Activated T-helper 1 cell treated with anti-CD3 and anti-CD28 coated beads, Interleukin-12 subunit alpha, Interleukin-12 subunit beta, Interleukin-2, Interleukin-4 antibody, amounts not matched to agents 30 ng/mL and 10 ng/mL and 1 ng/mL, durations not matched to agents 14 hours and 24 hours and 36 hours (primary cell): ENCODE measurements at places on chromosomes 11 and 22.

DNA sequence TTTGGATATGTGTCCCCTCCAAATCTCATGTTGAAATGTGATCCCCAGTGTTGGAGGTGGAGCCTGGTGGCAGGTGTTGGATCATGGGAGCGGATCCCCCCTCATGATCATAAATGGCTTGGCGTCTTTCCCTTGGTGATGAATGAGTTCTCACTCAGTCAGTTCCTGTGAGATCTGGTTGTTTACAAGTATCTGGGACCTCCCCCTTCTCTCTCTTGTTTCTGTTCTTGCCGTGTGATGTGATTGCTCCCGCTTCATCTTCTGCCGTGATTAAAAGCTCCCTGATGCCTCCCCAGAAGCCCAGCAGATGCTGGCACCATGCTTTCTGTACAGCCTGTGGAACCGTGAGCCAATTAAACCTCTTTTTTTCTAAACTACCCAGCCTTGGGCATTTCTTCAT is 102.2 kb downstream of the SEZ6L start:
- DNase-seq = no peak

- DNase-seq = no peak
Measured at GRCh38 chr11:134313821-134314607, 17.8 kb upstream of the GLB1L2 start.

DNA sequence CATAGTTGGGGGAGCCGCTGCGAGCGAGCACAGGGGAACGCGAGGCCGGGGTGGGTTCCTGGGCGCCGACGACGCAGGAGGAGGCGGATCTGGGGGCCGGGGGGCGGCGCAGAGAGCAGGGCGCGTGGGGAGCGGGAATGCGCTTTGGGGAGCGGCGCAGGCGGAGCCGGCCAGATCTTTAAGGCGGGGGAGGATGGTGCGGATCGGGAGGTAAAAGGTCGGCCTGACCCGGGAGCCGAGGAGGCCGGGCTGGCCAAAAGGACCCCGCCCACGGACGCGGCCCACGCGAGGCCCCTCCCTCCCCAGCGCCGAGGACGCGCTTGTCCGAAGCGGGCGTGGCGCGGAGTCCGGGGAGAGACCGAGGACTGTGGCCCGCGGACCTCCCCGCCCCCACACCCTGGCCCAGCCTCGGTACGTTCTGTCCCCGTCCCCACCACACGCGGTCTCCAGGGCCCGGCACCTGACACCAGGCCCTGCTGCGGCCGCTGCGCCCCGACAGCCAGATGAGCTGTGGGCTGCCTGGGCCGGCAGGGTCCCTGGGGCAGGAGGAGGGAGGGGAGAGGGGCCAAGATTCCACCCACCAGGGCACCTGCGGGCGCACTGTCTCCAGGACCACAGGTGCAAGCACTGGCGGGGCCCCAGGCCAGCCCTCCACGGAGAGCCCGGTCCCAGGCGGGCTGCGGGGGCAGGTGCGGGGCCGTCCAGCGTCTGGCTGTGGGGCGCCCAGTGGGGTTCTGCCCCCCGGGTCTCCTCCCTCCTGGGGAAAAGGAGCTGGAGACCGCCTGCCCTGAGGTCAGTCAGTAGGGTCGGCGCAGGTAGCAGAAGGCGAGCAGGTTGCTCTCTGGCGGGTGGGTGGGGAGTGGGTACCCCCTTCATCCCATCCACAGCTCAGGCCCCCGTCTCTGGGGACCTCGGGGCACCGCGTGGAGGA is 10.9 kb downstream of the PIM3 start:
- no peak for DNase-seq

- DNase-seq = peak; percentile 38
Measured at GRCh38 chr11:76807206-76807875, 24.2 kb downstream of the TSKU start.

- DNase-seq = no peak
Measured at GRCh38 chr11:22666688-22667439, 453 bp downstream of the GAS2 start.

DNA sequence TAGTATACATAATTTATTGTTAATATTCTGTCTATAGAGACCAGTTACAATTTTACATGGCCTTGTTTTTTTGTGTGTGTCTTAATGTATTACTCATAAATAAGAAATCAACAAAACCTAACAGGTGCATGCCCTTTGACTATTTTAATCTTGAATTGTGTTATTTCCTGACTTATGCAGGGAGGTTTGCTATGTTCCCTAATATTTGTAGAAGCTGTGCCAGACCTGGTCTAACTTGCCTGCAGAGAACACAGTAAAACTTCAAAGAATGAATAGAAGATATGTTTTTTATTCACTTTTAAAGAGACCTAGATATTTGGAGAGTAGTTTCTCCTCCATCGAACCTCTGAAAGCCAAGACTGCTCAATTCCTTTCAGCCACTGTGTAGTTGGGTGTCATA is 234.7 kb downstream of the LUZP2 start:
- DNase-seq = no peak

DNA sequence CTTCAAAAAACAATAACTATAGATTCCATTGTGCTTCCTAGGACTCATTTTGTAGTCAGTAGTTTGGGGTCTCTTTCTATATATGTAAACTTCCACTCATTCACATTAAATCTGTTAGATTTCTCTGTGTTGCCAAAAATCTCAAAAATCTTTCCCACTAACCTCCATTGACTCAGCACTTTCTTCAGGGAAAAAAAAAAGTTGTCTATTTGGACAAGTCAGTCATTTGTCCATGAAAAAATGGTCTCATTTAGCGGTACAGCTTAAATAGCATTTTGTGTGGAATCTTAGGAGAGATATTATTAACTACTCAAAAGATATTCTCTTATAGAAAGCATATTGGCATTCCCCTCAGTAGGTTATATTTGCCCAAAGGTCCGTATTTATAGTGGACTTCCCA is 81.9 kb downstream of the PPP2R1B start:
- no peak for DNase-seq

DNA sequence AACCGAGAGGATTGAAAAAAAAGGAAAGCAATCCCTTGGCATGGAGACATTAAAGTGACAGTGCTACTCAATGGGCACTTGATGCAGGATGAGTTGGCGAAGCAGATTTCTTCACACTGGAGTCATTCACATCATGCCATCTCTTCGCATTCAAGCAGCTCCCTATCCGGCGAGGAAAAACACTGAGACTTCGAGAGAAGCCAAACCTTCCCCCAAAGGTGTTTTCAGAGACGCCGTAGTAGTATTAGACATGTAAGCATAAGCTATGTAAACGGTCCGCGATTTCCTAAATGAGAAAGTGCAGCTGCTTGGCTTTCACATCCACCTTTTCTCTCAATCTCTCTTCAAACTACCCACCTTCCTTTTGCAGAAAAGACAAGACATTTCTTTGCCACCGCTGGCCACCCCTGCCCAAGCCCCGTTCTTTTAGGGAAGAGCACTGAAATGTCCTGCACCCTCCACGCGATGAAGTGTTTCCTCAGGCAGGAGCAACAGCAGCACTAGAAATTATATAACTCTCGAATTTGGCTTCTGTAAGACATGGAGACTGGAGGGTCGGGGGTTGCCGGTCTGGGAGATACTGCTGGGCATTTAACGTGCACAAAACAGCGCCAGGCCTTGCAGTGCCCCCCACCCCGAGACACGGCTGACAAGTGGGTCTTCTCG is at the start of gene DLG2:
Gene DLG2 (minus strand): TSS at position 13 of the 666 bp plus-strand sequence.
- DNase-seq = peak; percentile 6

- DNase-seq = no peak
Measured at GRCh38 chr11:10511181-10511621, 29.8 kb downstream of the RNF141 start.

GRCh38 chr11:17683377-17684161 is 35.8 kb upstream of the MYOD1 start:
- DNase-seq = no peak

- DNase-seq = no peak
Measured at GRCh38 chr11:1890856-1891830, 552 bp downstream of the PRR33 start.

- DNase-seq = no peak
Measured at GRCh38 chr11:93775289-93775688, 8.8 kb upstream of the MED17 start.

- no peak for DNase-seq
Measured at GRCh38 chr22:31615491-31615860, 46.5 kb downstream of the PISD start.

GRCh38 chr11:77259641-77260040 is 41.8 kb downstream of the GDPD4 start:
- no peak for DNase-seq

GRCh38 chr22:41311487-41311886 is 10.2 kb downstream of the ZC3H7B start:
- no peak for DNase-seq

DNA sequence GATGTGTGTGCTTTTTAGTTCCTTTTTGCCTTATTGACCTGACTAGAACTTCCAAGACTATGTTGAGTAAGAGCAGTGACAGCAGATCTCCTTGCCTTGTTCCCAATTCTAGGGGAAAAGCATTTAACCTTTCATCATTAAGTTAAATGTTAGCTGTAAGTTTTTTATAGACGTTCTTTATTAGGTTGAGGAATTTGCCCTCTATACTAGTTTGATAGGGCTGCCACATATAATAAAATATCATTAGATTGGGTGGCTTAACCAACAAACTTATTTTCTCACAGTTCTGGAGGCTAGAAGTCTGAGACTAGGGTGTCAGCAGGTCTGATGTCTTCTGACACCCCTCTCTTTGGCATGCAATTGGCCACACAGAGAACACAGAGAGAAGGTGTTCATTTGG is 32.6 kb upstream of the B3GNT6 start:
- no peak for DNase-seq

GRCh38 chr11:20474176-20474881 is 86.8 kb downstream of the PRMT3 start:
- DNase-seq = no peak

DNA sequence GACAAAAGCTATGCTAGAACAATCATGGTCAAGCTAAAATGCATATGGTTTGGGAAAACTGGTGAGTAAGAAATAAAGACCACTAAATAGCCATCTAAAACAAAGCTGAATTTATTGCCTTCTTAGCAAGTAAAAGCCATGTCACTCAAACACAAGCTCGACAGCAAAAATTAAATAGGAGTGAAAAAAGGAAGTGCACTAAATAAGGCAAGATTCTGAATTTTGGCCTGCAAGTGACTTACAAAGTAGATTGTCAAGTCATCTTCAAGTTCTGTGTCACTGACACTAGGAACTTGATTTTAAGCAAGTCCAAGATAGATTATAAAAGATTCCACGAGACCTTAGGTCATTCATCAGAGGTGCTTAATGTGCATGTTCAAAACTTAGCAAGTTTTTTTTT is 27.4 kb downstream of the TUG1 start:
- no peak for DNase-seq

DNA sequence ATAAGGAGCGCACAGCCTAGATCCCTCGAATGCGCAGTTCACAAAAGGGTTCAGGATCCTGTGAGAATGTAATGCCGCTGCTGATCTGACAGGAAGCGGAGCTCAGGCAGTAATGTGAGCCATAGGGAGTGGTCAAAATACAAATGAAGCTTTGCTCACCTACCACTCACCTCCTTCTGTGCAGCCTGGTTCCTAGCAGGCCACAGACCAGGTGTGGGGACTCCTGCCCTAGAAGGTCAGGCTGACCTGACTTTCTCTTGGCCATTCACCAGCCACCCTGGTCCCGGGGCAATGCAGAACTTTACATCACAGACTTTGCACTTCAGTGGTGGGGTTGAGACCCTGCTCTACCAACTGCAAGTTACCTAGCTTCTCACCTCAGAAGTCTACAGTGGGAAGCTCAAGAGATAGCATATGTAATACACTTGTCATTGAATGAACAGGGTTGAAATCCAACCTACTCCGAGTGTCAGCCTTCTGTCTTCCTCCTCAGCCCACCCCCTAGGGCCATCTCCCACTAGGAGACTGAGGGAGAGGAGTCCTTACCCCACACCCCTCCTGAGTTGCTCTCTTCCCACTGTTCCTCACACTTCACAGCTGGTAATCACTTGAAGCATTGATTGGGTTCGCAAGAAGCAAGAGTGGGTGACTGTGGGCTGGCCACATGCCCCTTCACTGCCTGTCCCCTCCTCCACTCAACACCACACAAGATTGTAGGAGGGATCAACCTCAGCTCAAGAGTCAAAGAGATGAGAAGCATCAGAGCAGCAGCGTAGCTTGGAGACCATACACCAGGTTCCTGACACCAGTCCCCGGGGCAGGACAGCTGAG is 2.0 kb upstream of the KCNJ1 start:
- no peak for DNase-seq

DNA sequence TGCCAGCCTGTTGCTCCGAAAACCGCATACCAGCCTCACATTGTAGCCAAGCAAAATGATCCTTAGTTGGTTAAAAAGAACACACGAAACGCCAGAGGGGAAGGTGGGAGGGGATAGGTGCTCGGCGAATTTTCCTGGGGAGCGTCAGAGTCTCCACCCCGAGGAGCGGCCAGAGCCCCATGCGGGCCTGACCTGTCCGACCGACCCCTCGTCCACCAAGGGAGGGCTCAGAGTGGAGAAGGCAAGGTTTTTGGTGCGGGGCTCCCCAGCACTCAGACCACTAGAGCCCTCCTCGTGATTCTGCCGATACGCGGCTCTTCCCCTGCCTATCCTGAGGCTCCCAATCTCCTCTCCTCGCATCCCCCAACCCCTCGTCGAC is 39.6 kb downstream of the DIXDC1 start:
- DNase-seq = no peak

GRCh38 chr11:12200991-12201985 is 90.9 kb downstream of the MICAL2 start:
- DNase-seq = no peak

- no peak for DNase-seq
Measured at GRCh38 chr11:74683279-74683871, 47.9 kb downstream of the CHRDL2 start.

DNA sequence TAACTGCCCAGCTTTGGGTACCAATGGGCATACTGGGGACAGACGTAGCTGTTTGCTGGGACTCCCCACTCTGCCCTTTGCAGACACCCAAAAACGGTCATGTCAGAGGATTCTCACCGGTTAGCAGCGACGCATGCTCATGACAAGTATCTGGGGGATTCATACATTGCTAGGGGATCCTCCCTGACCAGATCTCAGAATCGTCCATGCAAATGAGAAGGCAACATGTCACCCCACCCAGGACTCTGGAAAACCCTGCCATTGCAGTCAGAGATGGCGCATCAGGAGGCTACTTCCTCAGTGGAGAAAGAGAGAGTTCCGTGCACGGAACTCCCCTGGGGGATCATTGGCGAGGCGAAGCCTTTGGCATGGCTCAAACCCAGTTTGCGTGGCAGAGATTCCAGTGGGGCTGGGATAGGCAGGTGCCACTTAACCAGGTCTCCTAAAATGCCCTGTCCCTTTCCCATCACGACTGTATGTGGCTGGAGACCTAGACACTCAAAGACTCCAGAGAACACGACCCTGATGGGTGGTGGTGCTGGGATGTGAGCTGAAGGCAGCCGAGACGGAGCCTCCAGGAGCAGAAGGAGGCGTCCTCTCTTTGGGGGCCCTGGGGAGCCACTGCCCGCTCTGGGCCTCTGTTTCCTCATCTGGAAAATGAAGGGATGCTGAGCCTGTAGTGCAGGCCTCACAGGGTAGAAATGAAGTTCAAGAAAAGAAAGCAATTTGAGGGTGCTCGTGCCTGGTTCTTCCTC is 4.9 kb downstream of the RGL4 start:
- no peak for DNase-seq
